ENCODE measurements at places on chromosomes 4 and X.

- DNase-seq: no peak
These were observed 222.7 kb upstream of the HTR2C start for GRCh38 chrX:114361076-114361725.

GRCh38 chrX:134115270-134115669, 121.7 kb upstream of the CCDC160 start:
- DNase-seq: no peak

DNA sequence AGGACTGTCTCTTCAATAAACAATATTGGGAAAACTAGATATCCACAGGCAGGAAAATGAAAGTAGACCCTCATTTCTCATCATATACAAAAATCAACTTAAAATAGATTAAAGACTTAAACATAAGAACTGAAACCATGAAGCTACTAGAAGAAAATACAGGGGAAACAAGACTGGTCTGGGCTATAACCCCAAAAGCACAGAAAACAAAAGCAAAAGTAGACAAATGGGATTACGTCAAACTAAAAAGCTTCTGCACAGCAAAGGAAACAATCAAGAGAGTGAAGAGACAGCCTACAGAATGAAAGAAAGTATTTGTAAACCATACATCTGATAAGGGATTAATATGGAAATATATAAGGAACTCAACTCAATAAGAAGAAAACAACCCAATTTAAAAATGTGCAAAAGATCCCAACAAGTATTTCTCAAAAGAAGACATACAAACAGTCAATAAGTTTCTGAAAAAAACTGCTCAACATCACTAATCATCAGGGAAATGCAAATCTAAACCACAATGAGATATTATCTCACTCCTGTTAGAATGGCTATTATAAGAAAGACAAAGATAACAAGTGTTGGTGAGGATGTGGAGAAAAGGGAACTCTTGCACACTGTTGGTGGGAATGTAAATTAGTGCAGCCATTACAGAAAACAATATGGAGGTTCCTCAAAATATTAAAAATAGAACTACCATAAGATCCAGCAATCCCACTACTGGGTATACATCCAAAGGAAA, 325.3 kb upstream of the RASGEF1B start:
- DNase-seq: no peak

- no peak for DNase-seq
These were observed 70.3 kb downstream of the SCD5 start for GRCh38 chr4:82728301-82728700.

DNA sequence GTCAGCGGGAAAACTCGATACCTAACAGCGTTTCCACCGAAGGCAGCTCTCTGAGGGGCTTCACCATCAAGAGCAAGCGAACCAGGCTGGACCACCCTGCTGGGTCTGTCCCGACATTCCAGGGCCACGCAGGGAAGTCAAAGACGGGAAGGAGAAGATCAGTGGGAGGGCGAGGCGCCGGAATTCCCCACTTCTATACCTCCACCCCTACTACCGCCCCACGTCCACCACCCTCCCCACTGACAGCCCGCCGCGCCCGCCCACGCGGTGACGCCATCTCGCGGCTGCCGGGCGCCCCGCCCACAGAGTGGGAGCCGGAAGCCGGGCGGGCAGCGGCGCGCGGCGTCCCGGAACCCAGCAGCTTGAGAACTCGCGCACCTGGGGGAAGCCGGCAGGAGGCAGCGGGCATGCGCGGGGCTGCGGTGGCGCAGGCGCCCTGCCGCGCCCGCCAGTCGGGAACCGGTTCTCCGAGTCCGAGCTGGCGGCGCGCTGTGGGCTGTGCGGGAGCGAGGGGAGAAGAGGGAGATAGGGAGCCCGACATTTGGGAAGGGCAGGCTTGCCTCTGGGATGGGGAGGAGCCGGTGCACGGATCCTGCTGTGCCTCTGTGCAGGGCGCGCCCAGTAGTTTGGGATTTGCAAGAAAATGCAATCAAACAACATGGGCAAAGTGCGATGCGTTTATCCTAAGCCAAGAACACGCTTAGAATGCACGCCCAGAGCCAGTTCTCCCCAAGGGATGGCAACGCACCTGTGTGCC, 3.2 kb upstream of the STIM2 start:
- DNase-seq: peak; percentile 72

GRCh38 chr4:158299459-158300007, 89.2 kb downstream of the TMEM144 start:
- DNase-seq: no peak

GRCh38 chr4:166535865-166536264, 662.8 kb downstream of the TLL1 start:
- DNase-seq: no peak

DNA sequence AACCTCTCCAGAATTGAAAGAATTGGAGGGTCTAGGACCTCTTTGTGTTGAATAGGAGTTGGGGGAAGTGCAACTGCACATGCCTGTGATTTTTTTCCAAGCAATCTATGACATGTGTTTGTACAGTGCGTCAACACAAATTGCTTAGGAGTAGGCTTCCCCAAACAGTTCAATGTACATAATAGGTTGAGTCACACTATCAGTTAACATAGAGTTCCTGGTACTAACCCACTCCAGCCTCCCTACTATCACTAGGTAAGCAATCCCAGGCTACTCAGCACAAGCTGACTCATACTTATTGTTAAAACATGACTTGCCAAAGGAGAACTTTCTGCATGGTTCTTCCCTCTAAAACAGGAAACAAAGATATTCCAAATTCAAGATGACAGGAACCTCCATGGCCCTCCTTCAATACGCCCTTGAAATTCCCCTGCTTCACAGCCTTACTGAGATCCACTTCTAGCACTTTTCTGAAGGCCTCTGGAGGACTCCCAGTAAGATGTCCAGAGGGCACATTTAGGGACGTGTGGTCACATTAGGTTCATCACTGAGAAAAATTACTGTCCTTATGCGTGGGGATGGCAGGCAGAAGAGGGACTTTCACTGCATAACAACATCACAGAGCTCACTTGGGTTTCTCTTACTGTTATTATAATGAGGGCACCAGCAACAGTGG, 8.4 kb upstream of the VSIG1 start:
- peak; percentile 55 for DNase-seq

GRCh38 chr4:6969826-6970800, 60.5 kb downstream of the TBC1D14 start:
- no peak for DNase-seq

DNA sequence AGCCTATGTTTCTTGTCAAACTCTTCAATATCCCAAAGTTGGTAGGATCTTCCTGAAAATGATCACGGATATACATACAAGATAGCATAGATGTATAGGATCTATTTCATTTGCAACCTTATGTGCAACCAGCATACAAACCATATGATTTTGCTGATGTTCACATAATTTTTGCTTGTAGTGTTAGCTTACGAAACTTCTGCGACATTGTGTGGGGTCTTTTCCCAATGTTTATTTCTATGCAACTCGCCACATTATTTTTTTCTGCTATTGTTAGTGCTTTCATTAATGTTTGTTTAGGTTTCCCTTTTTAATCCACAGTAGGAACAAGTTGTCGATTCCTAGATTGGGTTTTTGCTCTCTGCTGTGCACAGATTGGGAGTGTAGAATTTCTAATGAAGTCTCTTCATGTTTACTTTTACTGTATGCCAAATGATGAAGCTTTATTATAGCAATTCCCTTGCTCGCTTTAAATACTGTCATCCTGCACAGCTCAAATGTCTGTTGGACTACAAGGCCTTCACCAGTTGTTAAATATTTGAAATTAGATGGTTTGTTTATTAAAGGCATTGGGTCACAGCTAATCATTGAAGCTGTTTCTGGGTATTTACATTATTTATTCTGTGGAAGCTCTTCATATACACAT, 257.6 kb upstream of the PCDH7 start:
- DNase-seq: no peak

GRCh38 chr4:122701061-122701460, 31.4 kb upstream of the BBS12 start:
- no peak for DNase-seq

DNA sequence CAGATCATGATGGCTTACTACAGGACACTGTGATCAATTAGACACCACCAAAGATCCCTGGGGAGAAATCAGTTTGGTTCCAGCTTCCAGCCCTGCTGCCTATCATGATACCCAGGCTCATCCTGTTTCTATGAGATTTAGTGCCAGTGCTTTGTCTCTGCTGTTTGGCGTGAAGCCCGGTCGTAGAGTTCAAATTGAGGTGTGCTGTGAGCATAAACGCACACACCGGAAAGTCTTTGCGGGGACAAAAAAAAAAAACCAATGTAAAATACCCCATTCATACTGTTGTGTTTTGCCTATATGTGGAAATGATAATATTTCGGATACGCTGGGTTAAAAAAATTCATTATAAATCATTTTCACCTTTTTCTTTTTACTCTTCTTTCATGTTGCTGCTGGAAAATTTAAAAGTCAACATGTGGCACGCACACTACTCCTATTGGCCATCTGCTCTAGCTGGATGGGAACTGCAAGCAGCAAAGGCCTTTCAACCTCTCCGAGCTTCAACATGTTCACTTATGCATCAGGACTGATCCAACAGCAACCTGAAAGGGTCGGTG, 607 bp upstream of the DKC1 start:
- no peak for DNase-seq
